Activated CD8-positive, alpha-beta T cell treated with anti-CD3 and anti-CD28 coated beads for 36 hours (primary cell): ENCODE measurements at places on chromosomes 12 and 14. TPM values are rescaled to one million over a fixed set of nuclear protein-coding genes. Genes with fewer than 3 reads are reported as not detected.

SIX4 gene
- total RNA-seq = not detected

CFAP73 gene
- total RNA-seq = 1.9 TPM

DYNLL1 gene
- total RNA-seq = 137 TPM

ACSM4 gene
- not detected for total RNA-seq

CLEC4E gene
- not detected for total RNA-seq

CBLN3 gene
- total RNA-seq = 2.9 TPM

ART4 gene
- total RNA-seq = not detected

LRRC23 gene
- total RNA-seq = 5.3 TPM

TAMALIN gene
- total RNA-seq = 26.0 TPM

DNA sequence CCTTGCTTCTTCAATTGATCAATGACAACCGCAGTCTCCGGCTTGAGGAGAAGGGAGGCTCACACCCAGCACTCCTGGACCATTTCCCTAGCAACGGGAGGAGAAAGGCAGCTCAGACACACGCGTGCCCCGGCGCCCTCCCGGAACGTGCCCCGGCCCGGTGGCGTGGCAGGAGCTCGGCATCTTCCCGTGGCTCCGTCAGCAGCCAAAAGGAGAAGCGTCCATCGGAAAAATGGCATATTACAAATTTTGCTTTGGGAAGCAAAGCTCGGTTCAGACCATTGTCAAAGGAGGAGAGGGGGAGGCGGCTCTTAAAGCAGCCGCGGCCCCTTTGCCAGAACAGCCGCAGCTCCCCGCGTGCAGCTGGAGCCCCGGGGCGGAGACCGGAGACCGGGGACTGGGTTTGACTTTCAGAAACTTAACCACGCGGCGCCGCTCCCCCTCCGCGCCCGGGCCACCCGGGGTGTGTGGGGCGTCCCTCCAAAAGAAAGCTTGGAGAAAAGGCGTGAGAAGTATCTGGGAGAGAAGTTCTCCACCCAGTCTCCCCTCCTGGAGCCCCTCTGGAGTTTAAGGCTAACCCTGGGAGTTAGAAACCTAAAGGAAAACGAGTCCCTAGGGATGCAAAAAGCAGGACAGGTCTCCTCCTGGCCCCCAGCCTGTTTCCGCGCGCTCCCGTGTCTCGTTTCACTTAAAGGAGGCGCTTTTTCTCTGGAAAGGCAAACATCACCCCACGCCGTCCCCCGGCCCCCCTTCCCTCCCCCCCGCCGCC, 545 bp downstream of the PPFIA2 start:
- H3K27me3 ChIP-seq = peaks cover 28% of the 10 kb centered on the region
- no peak overlapping the region for H3K27ac ChIP-seq
- DNase-seq = peak; percentile 37
- H3K4me3 ChIP-seq = peak overlapping the region; percentile 62

- no peak overlapping the region for H3K27ac ChIP-seq
- H3K36me3 ChIP-seq = no peaks in the 10 kb centered on the region
These were observed 405.8 kb downstream of the MED13L start for GRCh38 chr12:115871714-115872113.

DNA sequence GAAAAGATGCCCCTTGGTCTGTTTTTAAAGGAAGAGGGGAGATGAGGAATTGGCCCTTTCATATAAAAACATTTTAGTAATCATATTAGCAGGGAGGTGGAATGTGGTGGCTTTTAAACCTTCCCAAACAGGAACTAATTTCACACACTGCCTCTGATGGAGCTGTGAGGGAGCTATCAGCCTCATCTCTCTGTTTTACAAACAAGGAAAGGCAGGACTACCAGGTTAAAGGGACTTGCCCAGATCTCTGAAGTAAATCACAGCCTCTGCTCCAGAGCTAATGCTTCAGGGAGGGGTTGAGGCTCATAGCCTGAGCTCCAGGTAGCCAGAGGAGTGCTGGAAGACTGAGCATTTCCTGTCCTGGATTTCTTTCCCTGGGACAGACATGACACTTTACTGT, 1.1 kb upstream of the BMP4 start:
- H3K27ac ChIP-seq = no peak overlapping the region
- no peak overlapping the region for H3K4me3 ChIP-seq
- peaks cover 29% of the 10 kb centered on the region for H3K4me1 ChIP-seq
- H3K27me3 ChIP-seq = peaks cover 67% of the 10 kb centered on the region
- no peak for DNase-seq

DNA sequence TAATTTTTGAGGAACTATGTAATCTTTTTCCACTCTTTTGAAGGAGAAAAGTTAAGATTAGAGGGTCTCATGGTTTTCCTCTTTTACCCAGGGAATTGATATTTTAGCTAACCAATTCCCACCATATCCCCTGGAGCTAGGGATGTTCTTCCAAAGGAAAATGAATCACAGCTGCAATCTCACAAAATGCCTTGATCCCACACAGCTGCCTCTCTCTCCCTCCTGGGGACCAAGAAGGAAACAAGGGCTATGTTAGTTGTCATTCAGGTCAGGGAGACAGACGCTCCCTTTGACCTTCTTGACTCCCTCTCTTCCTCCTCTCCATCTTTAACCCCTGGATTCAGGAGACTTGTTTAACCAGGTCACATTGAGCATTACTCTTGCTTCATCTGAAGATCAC, 9.5 kb downstream of the DCN start:
- no peak overlapping the region for H3K4me3 ChIP-seq
- no peaks in the 10 kb centered on the region for H3K27me3 ChIP-seq
- no peaks in the 10 kb centered on the region for H3K4me1 ChIP-seq
- no peak for DNase-seq

- H3K27ac ChIP-seq = no peak overlapping the region
- H3K4me1 ChIP-seq = no peaks in the 10 kb centered on the region
These were observed 8.7 kb upstream of the INHBE start for GRCh38 chr12:57446292-57446960.

- H3K36me3 ChIP-seq = no peaks in the 10 kb centered on the region
- H3K4me1 ChIP-seq = peaks cover 43% of the 10 kb centered on the region
- H3K4me3 ChIP-seq = no peak overlapping the region
- DNase-seq = peak; percentile 17
- peak overlapping the region; percentile 73 for H3K27ac ChIP-seq
- no peaks in the 10 kb centered on the region for H3K27me3 ChIP-seq
These were observed 584.1 kb downstream of the VRK1 start for GRCh38 chr14:97381309-97381708.

DNA sequence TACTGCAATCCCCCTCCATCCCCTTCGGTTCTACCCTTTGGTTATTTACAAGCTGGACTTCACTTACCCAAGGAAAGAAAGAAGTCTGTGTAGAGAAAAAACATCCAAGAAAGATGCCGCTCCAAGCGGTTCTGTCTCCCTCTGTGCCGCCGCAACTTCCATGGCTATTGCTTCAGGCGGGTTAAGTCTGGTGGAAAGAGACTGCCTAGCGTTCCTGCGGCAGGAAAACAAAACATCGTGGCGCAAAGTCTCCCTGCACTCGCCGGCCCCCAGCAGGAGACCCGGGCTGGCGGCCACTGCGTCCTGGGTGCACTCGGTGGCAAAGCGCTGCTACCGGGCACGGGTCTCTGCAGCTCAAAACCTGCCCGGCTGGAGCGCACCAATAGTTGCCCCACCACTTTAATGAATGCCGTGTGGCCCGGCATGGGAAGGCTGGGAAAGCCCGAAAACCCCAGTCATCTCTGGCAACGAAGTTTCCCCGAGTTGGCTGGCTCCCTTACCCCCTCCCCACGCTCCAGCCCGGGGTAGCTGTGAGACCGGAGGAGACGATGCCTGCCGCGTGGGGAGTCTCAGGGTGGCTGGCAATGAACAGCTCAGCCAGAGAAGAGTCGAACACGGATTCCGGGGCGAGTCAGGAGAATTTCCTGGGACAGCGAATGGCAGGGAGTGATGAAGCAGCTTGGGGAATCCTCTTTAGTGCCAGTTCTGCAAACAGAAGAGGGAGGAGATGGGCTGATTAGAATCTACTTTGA, 3.5 kb upstream of the KCNK10 start:
- peaks cover 3% of the 10 kb centered on the region for H3K4me1 ChIP-seq
- no peak for DNase-seq
- H3K4me3 ChIP-seq = no peak overlapping the region
- H3K36me3 ChIP-seq = no peaks in the 10 kb centered on the region
- no peak overlapping the region for H3K27ac ChIP-seq

DNA sequence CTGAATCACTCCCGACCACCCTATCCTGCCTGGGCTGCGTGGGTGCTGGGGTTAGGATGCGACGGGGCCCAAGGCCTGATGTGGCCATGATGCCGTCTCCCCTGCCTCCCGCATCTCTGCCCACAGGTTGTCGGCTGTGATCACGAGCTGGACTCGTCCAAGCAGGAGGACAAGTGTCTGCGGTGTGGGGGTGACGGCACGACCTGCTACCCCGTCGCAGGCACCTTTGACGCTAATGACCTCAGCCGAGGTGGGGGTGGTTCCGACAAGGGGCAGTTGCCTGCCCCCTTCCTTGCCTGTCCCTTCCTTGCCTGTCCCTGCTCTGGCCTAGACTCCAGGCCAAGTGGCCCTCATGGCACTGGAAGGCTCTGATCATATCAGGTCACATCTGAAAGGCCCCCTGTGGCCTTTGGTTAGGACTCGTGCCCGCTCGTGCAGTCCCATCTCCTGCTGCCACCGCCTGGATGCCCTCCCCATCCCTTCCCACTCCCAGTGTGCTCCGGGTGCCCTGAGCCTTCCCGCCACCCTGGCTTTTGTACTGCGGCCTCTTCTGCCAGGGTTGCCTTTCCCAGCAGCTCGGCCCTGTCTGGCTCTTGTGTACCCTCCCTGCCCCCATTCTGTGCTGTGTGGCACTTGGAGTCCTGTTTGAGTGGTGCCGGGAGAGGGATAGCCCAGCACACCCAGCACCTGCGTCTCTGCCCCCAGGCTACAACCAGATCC, 13.6 kb downstream of the PAPLN start:
- no peak overlapping the region for H3K27ac ChIP-seq
- H3K27me3 ChIP-seq = peaks cover 7% of the 10 kb centered on the region
- H3K4me1 ChIP-seq = peaks cover 14% of the 10 kb centered on the region
- no peaks in the 10 kb centered on the region for H3K36me3 ChIP-seq
- H3K4me3 ChIP-seq = no peak overlapping the region

- H3K27ac ChIP-seq = no peak overlapping the region
- H3K4me1 ChIP-seq = peaks cover 1% of the 10 kb centered on the region
- no peaks in the 10 kb centered on the region for H3K27me3 ChIP-seq
- H3K36me3 ChIP-seq = peaks cover 5% of the 10 kb centered on the region
- H3K4me3 ChIP-seq = no peak overlapping the region
These were observed 16.0 kb upstream of the ACTR6 start for GRCh38 chr12:100184549-100185145.

GRCh38 chr14:24398653-24399446, at the start of gene NYNRIN:
Gene NYNRIN, plus strand, starts transcription at chr14:24399003. Its CDS starts 244 bp downstream, at chr14:24399247.
- DNase-seq = peak; percentile 38
- H3K4me3 ChIP-seq = peak within 1 kb of the TSS; percentile 25
- H3K4me1 ChIP-seq = peaks cover 3% of the 10 kb centered on the region
- H3K36me3 ChIP-seq = no peaks in the 10 kb centered on the region

- no peaks in the 10 kb centered on the region for H3K4me1 ChIP-seq
- no peak for DNase-seq
- H3K4me3 ChIP-seq = no peak overlapping the region
- H3K36me3 ChIP-seq = no peaks in the 10 kb centered on the region
- H3K27me3 ChIP-seq = peaks cover 1% of the 10 kb centered on the region
- H3K27ac ChIP-seq = no peak overlapping the region
These were observed 161.4 kb downstream of the NDUFA12 start for GRCh38 chr12:94841904-94842610.

- no peaks in the 10 kb centered on the region for H3K27me3 ChIP-seq
- no peak for DNase-seq
- no peaks in the 10 kb centered on the region for H3K4me1 ChIP-seq
These were observed at the start of gene TGM1 for GRCh38 chr14:24262821-24263733. Gene TGM1, minus strand, starts transcription at chr14:24263177. Its CDS starts 825 bp downstream, at chr14:24262352.

GRCh38 chr12:109393437-109394345, 46.0 kb downstream of the MYO1H start:
- H3K36me3 ChIP-seq = no peaks in the 10 kb centered on the region
- no peak overlapping the region for H3K27ac ChIP-seq
- H3K27me3 ChIP-seq = peaks cover 22% of the 10 kb centered on the region
- DNase-seq = peak; percentile 51

DNA sequence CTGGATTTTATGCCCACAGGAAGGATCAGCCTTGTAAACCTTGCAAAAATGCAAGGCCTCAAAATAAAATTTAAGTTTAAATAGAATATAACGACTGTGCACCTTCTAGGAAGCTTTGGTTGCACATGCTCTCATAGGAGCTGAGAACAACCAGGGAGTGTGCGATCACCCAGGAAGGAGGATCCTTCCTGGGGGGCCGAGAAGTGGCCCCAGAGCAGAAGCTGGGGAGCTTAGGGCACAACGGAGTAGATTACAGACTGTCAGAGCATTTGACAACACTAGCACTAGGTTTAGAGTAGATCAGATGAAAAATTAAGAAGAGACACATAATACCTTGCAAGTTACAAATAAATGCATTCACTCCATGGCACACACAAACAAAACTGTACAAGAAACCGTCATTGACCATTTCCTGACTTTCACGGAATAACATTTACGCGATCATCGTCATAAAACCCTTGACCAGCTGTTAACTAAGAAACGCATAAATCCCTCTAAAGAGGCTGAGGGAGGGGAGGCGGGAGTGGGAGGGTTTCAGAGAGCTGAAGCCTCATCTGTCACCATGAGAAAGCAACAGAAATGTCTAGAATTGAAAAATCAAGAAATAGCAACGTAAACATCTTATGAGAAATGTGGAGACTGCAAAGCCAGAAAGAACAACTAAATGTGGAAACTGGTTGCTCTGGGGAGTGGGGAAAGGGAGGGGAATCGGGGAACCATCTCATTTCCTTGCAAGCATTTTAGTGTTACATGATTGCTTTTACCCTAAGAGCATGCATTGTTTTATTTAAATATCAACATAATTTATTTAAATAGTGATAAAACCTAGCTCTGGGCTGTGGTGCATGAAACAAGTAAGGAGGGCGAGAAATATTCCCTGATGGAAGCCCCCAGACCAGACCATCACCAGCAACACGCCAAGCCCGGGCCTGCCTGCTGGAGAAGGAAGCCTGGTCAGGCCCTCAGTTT, 13.1 kb upstream of the CCDC85C start:
- H3K4me1 ChIP-seq = no peaks in the 10 kb centered on the region
- H3K36me3 ChIP-seq = no peaks in the 10 kb centered on the region
- peaks cover 24% of the 10 kb centered on the region for H3K27me3 ChIP-seq
- no peak for DNase-seq
- H3K4me3 ChIP-seq = no peak overlapping the region

DNA sequence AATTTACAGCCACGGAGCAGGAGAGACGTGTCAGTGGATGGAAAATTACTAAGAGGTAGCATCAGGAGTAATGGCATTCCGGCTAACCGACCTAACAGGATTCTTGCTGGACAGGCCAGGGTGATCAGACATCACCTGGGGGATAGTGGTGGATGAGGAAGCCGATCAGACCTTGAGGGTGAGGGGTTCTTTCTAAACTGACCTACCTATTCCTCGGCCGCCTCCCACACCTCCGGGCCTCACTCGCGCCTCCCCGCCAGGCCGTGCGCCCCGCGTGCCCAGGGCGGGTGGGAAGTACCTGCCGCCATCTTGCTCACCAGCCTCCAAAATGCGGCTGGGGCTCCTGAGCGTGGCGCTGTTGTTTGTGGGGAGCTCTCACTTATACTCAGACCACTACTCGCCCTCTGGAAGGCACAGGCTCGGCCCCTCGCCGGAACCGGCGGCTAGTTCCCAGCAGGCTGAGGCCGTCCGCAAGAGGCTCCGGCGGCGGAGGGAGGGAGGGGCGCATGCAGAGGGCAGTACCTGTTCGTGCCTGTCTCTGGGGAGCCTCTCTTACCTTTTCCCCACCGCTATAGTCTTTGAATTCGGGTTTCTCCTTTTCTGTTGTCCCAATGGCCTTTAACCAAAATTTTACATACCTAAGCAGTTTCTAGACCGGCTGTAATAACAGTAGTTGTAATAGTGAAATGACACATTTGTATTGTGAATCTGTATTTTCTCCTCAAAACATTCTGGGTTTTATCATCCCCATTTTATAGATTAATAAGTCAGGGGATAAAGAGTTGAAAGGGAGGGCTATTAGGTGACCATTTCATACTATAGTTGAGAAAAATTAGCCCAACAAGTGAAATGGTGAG, at the start of gene TMPRSS12:
TSS of gene TMPRSS12 (plus strand) at position 290 of the 857 bp plus-strand sequence. CDS start at position 329, 39 bp downstream.
- no peak within 1 kb of the TSS for H3K27ac ChIP-seq
- no peak for DNase-seq
- H3K4me1 ChIP-seq = no peaks in the 10 kb centered on the region
- no peaks in the 10 kb centered on the region for H3K36me3 ChIP-seq
